ENCODE measurements at places on chromosomes 16 and 17.

DNA sequence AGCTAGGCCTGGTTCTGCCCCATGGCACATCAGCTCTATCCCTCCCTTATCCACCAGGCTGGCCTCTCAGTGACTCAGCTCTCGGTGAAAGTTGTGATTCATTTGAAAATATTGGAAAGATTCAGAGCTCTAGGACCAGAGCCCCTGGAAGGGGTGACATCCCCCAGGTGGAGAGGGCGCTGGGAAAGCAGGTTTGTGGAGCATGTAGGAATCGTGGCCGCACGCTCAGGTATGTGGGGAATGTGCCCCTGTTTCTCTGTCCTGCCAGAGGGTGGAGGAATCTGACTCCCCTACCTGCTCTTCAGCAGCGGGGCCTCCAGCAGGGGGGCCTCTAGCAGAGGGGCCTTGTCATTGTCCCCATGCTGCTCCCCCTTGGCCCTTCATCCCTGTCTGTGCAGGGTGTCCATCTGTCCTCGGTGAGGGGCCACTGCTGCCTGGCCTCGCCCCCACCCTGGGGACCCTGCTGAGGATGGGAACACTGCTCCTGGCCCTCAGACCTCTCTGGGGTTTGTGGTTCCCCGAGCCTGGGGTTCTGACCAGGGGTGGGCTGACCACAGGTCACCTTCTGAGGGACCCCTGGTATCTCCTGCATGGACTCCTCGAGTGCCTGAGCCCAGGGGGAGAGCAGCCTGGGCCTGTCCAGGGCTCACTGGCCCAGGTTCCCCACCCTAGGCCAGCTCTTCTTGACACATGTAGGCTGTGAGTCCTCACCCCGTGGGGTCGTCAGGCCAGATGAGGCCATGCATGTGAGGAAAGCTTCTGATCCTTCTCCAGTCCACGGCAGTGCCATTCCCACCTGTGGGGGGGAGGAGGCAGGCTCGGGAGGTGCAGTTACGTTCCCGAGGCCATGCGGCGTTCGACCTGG is 47.5 kb downstream of the NT5M start:
- no peak for DNase-seq

DNA sequence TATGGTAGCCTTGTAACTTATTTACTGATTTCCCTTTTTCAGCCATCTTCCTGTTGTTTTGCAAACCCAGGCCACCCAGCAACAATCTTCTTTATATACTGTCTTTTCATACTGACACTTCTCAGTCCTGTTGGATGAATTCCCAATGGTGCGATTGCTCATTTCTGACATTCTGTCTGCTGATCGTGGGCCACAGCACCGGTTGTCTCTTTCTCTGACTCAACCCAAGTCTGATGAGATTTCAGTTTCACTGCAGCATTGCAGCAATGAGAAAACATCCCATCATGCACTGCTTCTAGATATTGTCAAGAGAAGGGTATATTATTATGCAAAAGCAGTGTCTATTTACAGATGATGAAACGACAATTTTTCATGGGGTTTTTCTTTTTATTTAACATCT is 349.2 kb upstream of the HSBP1 start:
- DNase-seq, result no peak

- DNase-seq, result no peak
Observed at GRCh38 chr17:60630352-60630751, 30.4 kb downstream of the PPM1D start.

DNA sequence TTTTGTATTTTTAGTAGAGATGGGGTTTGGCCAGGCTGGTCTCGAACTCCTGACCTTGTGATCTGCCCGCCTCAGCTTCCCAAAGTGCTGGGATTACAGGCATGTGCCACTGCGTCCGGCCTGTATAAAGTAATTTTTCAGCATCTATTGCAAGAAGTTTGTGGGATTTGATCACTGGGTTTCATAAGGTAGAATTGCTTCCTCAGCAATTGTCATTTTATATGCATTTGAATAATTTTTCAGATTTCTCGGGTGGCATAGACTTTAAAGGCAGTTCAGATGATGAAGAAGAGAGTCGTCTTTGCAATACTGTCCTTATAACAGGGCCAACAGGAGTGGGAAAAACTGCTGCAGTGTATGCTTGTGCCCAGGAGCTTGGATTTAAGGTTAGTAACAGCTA is 37.0 kb downstream of the TEFM start:
- no peak for DNase-seq

GRCh38 chr17:64687961-64688360 is 25.9 kb upstream of the SMURF2 start:
- no peak for DNase-seq

DNA sequence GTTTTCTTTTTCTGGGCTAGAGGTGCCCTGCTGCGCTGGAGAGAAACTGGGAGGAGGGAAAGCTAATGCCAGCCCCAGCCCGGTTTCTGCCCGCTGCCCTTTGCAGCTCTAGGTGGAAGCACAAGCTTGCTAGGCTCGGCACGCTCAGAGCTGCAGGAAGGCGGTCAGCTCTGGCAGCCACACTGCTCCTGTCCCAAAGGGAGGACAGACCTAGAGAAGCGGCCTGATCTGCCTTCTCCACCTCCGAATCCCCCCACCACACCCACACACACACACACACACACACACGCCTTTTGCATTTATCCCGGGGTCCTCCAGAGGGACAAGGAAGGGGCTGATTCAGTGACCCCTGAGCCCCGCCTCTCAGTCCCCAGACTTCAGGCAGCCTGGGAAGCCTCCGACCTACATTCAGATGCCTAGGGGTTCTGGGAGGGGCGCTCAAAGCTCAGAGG is 418.1 kb downstream of the SOX9 start:
- DNase-seq, result no peak

DNA sequence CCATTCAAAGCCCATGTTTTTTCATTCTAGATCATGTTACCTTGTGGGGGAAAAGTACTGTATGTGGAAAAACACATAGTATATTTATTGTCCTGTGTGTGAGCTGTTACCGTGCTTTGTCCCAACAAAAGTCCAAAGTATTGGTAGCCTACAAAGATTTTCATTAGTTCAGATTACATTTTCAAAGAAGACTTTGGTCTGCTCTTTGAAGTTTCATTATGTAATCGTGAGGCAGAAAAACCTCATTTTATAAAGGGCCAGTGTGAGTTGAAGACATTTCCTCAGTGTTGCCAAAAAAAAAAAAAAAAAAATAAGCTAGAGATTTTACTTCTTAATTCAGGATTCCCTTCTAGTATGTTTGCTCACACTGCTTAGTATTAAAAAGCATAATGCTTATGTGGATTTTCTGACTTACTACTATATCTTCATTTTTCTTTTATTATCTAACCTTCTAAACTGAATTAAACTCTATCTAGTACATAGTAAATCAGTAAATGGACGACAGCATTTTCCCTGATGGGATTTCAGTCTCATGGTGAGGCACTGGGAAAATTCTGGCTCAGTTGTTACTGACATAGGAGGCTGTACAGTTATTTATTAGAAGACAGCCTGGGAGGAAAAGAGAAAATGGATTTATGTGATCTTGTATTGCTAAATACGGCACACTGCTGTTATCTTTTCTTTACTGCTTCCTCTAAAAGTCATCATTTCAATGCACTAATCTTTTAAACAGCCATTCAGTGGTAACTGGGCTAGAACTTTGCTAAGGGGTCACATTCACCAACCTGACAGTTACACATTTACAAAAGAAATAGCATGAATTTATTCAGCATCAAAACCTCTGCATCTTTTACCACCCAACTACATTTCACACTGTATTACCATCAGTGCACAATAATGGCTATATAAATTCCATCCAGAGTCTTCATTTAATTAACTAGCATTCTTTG is 100.6 kb downstream of the STXBP4 start:
- DNase-seq, result no peak

GRCh38 chr16:87560428-87561199 is 41.7 kb upstream of the JPH3 start:
- DNase-seq, result no peak

GRCh38 chr17:18108401-18109312 is at the start of gene MYO15A:
TSS of gene MYO15A (plus strand) at chr17:18108756. CDS start at chr17:18118801, 10,045 bp downstream.
- no peak for DNase-seq

DNA sequence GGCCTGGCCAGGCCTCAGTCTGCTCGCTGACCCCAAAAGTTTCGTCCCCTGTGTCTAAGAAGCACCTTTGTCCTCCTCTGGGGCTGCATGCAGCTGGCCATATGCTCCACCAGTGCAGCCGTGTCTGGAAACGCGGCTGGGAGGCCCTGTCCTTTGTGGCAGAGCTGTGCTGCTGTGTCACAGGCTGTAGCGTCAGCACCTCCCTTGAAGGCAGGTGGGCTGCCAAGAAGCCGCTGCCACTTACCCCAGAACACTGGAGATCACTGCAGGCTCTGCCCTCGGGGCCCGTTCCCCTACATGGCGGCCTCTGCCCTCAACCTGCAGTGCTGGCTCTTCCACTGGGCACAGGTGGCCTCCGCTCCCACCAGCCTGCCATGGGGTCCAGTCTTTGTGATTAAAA is 15.7 kb upstream of the MC1R start:
- DNase-seq, result no peak

GRCh38 chr17:77606865-77607210 is 351.7 kb upstream of the TNRC6C start:
- DNase-seq, result no peak

GRCh38 chr16:4060009-4060408 is 56.2 kb downstream of the ADCY9 start:
- DNase-seq, result peak; percentile 49

- no peak for DNase-seq
Observed at GRCh38 chr17:80937462-80938381, 53.9 kb upstream of the CHMP6 start.

- DNase-seq, result no peak
Observed at GRCh38 chr17:16887523-16888095, 84.3 kb downstream of the TNFRSF13B start.

GRCh38 chr17:78010759-78011158 is 52.3 kb downstream of the TNRC6C start:
- peak; percentile 49 for DNase-seq

DNA sequence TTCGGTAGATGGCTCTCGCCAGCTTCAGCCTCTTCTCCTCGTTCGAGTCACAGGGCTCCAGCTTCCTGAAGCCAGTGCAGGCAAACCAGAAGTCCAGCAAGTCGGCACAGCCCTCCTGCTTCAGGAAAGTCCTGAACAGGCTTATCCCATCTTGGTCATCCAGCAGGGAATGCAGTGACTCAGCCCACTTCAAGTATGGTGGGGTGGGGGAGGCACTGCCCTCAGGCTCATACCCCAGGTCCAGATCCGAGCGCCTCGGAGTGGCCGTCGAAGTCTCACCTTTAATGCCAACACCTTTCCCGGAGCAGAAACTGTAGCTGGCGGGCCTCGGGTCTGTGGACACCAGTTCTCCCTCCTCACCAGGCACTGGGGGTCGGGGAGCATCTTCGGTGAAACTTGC is 5.9 kb downstream of the AXIN1 start:
- no peak for DNase-seq

GRCh38 chr16:57567691-57568090 is 25.2 kb downstream of the ADGRG5 start:
- no peak for DNase-seq

DNA sequence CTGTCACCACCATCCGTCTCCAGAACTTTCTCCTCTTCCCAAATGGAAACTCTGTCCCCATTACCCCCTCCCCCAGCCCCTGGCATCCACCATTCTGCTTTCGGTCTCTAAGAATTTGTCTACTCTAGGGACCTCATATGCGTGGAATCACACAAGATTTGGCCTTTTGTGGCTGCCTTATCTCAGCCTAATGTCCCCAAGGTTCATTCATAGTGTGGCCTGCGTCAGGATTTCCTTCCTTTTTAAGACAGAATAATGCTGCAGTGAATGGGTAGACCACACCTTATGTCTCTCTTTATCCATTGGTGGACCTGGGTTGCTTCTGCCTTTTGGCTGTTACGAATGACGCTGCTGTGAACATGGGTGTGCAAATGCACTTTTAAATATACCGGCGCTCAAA is 139.7 kb upstream of the PLCG2 start:
- no peak for DNase-seq

DNA sequence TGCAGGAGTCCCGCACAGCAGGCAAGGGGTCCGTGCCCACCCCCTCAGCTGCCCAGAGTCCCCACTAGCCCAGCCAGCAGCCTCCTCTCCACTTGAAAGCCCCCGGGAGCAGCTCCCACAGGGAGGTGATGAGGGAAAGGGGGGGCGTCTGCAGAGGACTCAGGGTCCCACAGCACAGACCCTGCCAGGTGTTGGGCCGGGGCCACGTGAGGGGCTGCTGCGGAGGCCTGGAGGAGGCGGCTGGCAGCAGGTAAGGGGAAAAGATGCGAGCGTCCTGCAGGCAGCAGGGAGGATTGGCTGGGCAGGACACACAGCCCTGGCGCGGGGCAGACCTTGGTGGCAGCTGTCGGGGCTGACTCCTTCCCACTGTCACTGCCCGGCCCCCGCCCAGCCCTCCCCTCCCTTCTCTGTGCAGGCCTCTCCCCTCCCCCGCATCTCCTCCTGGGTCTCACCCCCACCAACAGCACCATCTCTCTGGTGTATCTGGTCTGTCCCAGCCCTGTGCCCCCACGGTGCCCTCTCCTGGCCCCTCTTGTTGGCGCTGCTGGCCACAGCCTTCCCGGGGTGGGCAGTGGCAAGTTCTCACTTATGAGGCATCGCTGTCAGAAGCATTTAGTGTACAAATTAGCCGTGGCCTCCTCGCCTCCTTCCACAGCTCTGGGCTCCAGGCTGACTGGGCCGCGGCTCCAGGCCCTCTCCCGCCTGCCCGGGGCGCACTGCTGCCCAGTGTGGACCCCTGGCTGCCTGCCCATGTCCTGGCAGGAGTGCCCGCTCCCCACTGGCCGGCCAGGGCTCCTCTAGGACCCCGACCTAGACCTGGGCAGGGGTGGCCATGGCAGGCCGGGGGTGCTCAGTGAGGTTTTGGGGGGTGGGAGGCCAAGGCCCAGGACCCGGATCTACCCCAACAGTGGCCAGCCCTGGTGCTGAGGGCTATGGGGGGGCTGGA is 4.4 kb upstream of the PRR35 start:
- no peak for DNase-seq

GRCh38 chr17:42969001-42969581 is 4.8 kb upstream of the AARSD1 start:
- no peak for DNase-seq

DNA sequence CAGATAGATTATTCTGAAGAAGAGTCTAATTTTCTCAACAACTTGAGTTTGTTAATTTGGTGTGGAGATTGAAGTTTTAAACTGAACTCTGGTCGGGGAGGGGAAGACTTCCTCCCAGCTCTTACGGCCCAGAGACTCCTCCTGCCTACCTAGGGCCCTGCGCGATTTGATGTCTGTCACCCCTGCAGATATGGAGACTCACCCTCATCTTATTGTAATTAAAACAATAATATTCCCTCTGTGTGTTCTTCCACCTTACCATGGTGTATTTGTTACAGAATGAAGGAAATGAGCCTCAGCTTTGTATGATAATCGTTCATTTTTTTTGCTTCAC is 184.4 kb upstream of the CACNG5 start:
- no peak for DNase-seq

DNA sequence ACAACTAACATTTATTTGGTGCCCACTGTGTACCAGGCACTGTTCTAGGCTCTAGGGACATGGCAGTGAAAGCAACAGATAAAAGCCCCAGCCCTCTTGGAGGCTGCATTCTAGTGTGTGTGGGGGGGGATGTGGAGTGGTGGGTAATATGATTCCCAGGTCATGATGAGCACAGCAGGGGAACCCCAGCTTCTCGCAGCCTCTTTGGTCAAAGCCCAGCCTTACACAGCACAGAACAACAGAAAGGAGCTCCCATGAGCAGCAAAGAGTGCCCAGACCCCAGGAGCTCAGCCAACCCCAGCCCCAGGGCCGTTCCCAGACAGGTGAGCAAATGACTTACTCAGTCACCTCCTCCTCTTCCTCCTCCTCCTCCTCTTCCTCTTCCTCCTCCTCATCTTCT is 21.9 kb downstream of the CNGB1 start:
- DNase-seq, result no peak

- no peak for DNase-seq
Observed at GRCh38 chr17:44604768-44605485, 47.6 kb downstream of the FZD2 start.

GRCh38 chr17:82461827-82462524 is 3.4 kb downstream of the NARF start:
- no peak for DNase-seq

All from CD4-positive, alpha-beta T cell (primary cell).